A172 (cell line): ENCODE measurements at places on chromosomes 11 and 22. TPM values are rescaled to one million over a fixed set of nuclear protein-coding genes. Genes with fewer than 3 reads are reported as not detected.

DNA sequence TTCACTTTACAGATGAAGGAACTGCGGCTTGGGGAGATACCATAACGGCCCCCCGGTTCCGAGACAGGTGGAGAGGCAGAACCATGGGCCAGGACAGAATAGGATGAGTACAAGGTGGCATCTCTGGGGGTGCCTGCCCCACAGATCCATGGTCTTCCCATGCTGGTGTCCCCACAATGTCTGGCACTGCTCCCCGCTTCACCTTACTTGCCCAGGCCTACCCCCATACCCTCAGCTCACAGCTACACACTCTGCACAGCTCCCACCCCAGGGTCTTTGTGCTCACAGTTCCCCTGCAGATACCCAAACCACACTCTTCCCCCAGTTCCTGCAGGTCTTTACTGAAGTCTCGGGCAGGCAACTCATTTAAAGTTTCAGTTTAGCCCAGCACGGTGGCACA is 11.4 kb upstream of the DGCR8 start:
- no peak for DNase-seq

GRCh38 chr11:68773521-68774193 is 22.3 kb upstream of the TESMIN start:
- DNase-seq: peak; percentile 13

The DEFB131B gene
- total RNA-seq: not detected in 2 replicates

- peak; percentile 34 for DNase-seq
Measured at GRCh38 chr11:103257360-103257759, 148.1 kb downstream of the DYNC2H1 start.

The ADM2 gene
- total RNA-seq: not detected in 2 replicates
